Activated naive CD4-positive, alpha-beta T cell treated with anti-CD3 and anti-CD28 coated beads, Interleukin-2, amount 10 ng/mL, durations not matched to agents 5 hours and 36 hours (primary cell): ENCODE measurements at places on chromosomes 2 and 18. TPM values are rescaled to one million over a fixed set of nuclear protein-coding genes. Genes with fewer than 3 reads are reported as not detected.

The UGT1A10 gene
- not detected for total RNA-seq

The TUBA3D gene
- not detected for total RNA-seq

The PID1 gene
- total RNA-seq = not detected

The ZNF804A gene
- total RNA-seq = not detected

The RIT2 gene
- not detected for total RNA-seq

The UGT1A5 gene
- not detected for total RNA-seq

The AQP4 gene
- total RNA-seq = not detected

The B3GNT7 gene
- total RNA-seq = not detected

The EHD3 gene
- 0.43 TPM for total RNA-seq

The MEP1B gene
- not detected for total RNA-seq

The STARD6 gene
- total RNA-seq = not detected

The ANKRD36B gene
- total RNA-seq = 52.1 TPM

The POTEJ gene
- total RNA-seq = not detected

The MC2R gene
- total RNA-seq = not detected

The CRYGD gene
- total RNA-seq = not detected

The TWSG1 gene
- total RNA-seq = 7.0 TPM

The CDH7 gene
- total RNA-seq = not detected

The PAIP2B gene
- total RNA-seq = 2.6 TPM

The TEX44 gene
- not detected for total RNA-seq

The TTN gene
- 11.6 TPM for total RNA-seq

The VWA3B gene
- not detected for total RNA-seq

The DYSF gene
- 0.12 TPM for total RNA-seq

The TM4SF20 gene
- not detected for total RNA-seq

The COLEC12 gene
- total RNA-seq = not detected

The IL1RL1 gene
- total RNA-seq = 0.19 TPM

The PSMA8 gene
- total RNA-seq = 0.91 TPM

The DGUOK gene
- 65.6 TPM for total RNA-seq

The ATIC gene
- 147 TPM for total RNA-seq

The LYPD1 gene
- total RNA-seq = not detected

The RESP18 gene
- not detected for total RNA-seq

The ACADL gene
- not detected for total RNA-seq

The UGT1A6 gene
- total RNA-seq = not detected

The INHA gene
- not detected for total RNA-seq

The LAMA3 gene
- 0.86 TPM for total RNA-seq

The HEATR5B gene
- total RNA-seq = 24.0 TPM

The FAM110C gene
- 0.22 TPM for total RNA-seq

The CDH2 gene
- total RNA-seq = not detected

The IL18R1 gene
- total RNA-seq = 41.3 TPM

The CHST10 gene
- 3.3 TPM for total RNA-seq

The RNF125 gene
- 35.2 TPM for total RNA-seq

The TLK1 gene
- total RNA-seq = 84.2 TPM

The SPATA3 gene
- not detected for total RNA-seq

The XDH gene
- 1.2 TPM for total RNA-seq
